ENCODE measurements at places on chromosomes 3 and 15. TPM values are rescaled to one million over a fixed set of nuclear protein-coding genes. Genes with fewer than 3 reads are reported as not detected.

CLDN18 gene
- not detected for total RNA-seq

EEF1AKMT4 gene
- 6.2 TPM for total RNA-seq

BTLA gene
- total RNA-seq, result under 0.01 TPM

USF3 gene
- total RNA-seq, result 13.0 TPM

PPP1R14D gene
- total RNA-seq, result not detected

ITPKA gene
- 1.6 TPM for total RNA-seq

ARHGAP11A gene
- total RNA-seq, result 22.8 TPM

MOBP gene
- 0.19 TPM for total RNA-seq

SLC22A13 gene
- total RNA-seq, result under 0.01 TPM

CLDN16 gene
- total RNA-seq, result under 0.01 TPM

STXBP5L gene
- total RNA-seq, result not detected

ZXDC gene
- total RNA-seq, result 24.9 TPM

GOLGA6L4 gene
- 2.0 TPM for total RNA-seq

ZMYND10 gene
- total RNA-seq, result 0.19 TPM

CPA3 gene
- total RNA-seq, result 0.98 TPM

P2RY12 gene
- not detected for total RNA-seq

CCDC39 gene
- total RNA-seq, result not detected

SNAP23 gene
- 170 TPM for total RNA-seq

PLIN1 gene
- total RNA-seq, result not detected

TMC3 gene
- total RNA-seq, result not detected

TRIM71 gene
- not detected for total RNA-seq

IGSF11 gene
- not detected for total RNA-seq

HGD gene
- not detected for total RNA-seq

ATP13A5 gene
- not detected for total RNA-seq

Measured in vein endothelial cell (primary cell).